ENCODE measurements at places on chromosomes 1 and 21. TPM values are rescaled to one million over a fixed set of nuclear protein-coding genes. Genes with fewer than 3 reads are reported as not detected.
A peak's percentile ranks its signal among the peaks of the same experiment; 100 is the strongest.

The RASSF5 gene
- total RNA-seq = 0.18 TPM

DNA sequence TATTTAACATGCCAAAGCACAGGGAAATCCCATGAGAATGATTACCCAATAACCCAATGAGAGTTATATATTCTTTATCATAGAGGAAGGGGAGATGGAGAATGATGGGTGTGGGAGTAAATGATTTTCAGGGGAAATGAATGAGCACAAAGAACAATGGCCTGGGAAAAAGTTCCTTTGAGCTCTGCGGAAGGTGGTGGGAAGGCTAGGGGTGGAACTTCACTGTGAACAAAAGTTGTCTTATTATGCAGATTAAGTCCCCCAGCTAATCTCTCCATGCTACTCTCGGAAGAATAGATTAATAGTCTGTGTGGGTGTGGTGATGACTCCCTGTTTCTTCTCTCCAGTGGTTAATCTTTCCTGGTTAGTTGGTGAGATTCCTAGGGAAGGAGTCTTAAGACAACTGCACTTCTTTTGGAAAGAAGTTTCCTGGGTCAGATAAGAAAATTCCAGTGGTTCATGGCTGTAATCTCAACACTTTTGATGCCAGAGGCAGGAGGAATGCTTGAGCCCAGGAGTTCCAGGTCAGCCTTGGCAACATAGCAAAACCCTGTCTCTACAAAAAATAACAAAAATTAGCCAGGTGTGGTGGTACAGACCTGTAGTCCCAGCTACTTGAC lies 71.6 kb downstream of the DNTTIP2 start:
- peak; percentile 28 for DNase-seq

DNA sequence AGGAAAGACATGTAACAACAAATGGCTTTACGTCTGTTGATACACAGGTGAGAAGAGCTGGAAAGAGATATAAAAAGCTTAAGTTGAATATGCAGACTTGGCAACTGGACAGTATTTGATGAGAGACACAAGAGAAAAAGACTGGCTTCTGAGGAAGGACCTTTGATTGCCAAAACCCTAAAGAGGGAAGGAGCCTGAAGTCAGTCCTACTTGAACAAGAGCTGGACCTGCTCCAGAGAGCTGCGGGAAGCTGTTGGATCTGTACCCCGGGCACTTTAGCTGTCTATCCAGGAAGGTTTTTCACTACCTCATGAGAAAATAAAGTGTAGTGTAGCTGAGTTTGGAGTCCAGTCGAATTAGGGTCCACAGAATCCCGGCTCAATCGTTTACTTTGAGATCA lies 25.3 kb upstream of the LRRC8B start:
- DNase-seq = no peak

DNA sequence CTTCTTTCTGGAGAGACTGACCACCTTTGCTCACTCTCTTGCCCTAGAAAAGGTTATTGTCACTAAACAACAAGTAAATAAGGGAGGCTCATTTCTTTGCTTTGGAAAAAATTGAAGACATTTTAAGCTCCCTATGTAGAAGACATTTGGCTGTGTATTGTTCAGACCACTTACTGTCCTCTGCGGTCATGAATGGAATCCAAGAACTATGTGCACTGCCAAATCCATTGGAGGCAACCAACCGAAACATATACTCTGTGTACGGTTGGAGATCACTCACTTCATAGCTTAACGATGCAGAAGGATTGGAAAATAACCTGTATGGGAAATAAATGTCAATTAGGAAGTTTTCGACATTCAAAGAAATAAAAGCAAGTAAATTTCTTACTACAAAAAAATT lies 332.8 kb downstream of the KCTD3 start:
- DNase-seq = no peak

GRCh38 chr1:175043824-175044223 lies 20.6 kb upstream of the MRPS14 start:
- no peak for DNase-seq

The RBM11 gene
- 0.18 TPM for total RNA-seq

- no peak for DNase-seq
Observed at GRCh38 chr1:24175033-24175755, 11.9 kb downstream of the IFNLR1 start.

The MMEL1 gene
- total RNA-seq = under 0.01 TPM

The BACE2 gene
- total RNA-seq = 18.1 TPM

GRCh38 chr1:190196020-190196419 lies 281.6 kb downstream of the BRINP3 start:
- DNase-seq = no peak

The PGM1 gene
- 94.5 TPM for total RNA-seq

GRCh38 chr1:1889847-1890505 lies 911 bp downstream of the GNB1 start:
- peak; percentile 37 for DNase-seq

DNA sequence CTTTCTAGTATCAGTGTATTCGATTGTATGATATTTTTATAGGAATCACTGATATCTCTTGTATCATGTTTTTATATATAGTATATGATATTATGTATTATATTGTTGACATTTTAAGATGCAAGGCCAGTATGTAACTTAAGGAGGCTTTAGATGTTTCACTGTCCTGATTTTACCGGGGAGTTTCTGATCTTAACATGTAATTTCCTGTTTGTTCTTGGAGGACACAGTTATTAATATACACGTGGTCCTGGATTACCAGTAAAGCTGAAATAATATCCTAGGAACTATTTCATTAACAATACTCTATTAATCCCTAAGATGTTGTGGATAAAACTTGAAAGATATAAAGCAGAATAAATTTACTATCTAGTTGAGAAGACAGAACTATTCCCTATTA lies 19.5 kb downstream of the SDCCAG8 start:
- DNase-seq = no peak

DNA sequence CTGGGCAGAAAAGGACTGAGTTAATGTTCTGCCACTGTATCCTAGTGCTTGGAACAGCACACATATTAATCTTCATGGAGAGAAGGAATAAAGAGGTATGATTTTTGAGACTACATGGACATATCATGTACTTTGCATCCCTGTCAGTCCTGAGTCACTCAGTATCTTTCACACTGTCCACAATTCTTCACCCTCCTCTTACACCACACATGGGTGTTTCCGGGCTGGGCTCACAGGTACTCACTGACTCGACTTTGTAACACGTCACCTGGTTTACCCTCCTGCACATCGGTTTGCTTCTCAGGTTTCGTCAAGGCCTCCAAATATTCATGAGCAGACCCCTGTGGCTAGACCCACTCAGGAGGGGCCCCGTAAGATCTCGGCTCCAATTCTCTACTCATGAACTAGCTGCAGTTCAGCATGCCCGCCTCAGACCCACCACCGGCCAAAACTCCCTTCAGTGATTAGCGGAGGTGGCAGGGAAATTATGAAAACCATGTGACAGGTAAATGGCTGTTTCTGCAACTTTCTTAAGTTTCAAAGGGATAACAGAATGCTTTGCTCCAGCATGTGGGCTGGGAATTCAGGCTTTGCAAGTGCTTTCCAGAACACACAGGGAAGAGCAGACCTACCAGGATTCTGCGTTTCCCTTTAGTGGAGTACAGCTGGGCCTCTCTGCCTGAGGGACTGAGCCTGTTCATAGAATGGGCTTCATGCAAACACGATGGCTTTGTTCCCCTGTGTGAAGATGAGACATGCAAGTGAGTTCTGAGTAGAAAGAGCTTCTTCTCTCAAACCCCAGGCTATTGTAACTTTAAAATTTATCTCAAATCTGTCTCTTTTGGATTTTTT lies 31.3 kb upstream of the TRABD2B start:
- DNase-seq = no peak

The PLA2G5 gene
- total RNA-seq = not detected

- DNase-seq = no peak
Observed at GRCh38 chr1:229086091-229086490, 184.8 kb upstream of the RAB4A start.

The SPATA45 gene
- not detected for total RNA-seq

DNA sequence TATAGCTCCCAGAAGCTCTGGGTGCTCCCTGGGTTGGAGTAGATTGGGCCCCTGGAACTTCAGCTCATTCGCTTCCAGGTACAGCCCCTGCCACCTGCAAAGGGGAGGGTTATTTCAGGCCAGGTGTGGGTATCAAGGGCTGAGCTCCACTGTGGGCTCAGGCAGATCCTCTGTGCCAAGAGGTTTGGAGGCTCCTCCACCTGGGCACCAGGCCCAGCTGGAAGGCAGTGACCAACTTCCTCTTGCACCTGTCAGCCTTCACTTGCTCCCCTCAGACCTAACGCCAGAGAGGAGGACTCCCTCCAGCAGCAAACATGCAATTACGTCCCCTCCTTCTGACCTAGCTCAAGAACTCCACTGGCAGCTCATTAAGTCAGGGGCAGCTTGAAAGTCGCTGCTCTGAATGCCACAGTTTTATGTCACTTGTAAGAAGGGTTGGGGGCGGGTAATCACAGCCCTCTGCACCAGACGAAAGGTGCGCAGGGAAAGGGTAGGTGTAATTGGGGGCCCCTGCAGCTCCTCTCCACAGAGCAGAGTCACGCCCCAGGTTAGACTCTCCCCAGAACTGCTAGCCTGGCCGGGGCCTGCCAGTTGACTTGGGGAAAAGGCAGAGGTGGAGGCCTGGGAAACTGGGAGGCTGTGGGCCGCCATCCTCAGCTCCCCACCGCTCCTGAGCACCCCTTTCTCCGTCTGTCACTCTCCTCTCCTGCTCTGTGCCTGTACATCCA lies 125.0 kb upstream of the TMPRSS2 start:
- no peak for DNase-seq

The EPHB2 gene
- 54.7 TPM for total RNA-seq

DNA sequence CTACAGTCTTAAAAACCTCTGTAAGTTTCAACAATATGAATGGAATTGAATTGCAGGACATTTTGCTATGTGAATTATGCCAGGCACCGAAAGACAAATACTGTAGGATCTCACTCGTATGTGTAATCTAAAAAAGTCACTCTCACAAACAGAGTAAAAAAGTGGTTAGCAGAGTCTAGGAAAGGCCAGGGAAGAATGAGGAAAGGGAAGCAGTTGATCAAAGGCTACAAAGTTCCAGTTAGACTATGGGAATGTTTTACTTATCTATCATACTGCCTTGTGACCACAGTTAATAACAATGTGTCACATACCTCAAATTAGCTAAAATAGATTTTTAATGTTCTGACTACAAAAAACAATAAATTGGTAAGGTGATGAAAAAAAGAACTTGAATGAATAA lies 565.4 kb upstream of the BRINP3 start:
- DNase-seq = peak; percentile 3

The OR2L13 gene
- not detected for total RNA-seq

DNA sequence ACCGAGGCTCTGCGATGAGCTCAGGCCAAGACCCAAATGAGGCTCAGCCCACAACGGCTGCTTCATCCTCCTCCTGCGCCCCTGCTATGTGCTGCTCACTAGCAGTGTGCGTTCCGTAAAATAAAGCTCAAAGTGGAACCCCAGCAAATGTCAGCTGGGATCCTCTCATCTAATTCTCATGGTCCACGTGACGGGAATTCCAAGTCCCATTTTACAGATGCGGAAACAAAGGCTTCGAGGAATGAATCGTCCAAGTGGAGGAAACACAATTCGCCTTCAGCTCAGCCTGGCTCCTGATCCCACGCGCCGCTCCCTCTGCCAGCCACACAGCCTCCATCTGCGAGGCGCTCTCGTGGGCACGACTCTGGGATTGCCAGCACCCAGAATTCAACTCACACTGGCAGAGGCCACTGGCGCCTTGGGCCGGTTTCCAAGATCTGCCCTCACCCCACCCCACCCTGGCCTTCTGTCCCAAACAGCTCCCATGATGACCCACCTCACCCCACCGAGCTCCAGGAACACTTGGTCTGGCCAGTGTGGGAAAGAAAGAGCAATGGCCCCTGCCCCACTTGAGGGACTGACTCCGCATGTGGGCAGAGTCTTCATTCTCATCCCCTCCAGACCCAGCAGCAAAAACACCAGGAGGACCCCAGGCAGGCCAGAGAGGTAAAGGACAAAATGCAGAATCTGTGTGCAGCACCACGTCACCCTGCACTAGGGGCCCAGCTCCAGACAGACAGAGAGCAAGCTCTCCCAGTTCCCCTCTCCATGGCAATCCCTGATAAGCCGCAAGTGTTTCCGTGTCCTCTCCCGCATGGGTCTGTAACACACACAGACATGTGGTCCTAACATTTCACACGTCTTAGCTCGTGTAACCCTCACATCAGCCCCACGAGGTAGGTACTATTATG lies 10.5 kb downstream of the CASZ1 start:
- no peak for DNase-seq

- no peak for DNase-seq
Observed at GRCh38 chr1:171134204-171134923, 43.7 kb downstream of the FMO3 start.

GRCh38 chr1:32761253-32761877 lies 55.8 kb downstream of the YARS1 start:
- DNase-seq = peak; percentile 81

DNA sequence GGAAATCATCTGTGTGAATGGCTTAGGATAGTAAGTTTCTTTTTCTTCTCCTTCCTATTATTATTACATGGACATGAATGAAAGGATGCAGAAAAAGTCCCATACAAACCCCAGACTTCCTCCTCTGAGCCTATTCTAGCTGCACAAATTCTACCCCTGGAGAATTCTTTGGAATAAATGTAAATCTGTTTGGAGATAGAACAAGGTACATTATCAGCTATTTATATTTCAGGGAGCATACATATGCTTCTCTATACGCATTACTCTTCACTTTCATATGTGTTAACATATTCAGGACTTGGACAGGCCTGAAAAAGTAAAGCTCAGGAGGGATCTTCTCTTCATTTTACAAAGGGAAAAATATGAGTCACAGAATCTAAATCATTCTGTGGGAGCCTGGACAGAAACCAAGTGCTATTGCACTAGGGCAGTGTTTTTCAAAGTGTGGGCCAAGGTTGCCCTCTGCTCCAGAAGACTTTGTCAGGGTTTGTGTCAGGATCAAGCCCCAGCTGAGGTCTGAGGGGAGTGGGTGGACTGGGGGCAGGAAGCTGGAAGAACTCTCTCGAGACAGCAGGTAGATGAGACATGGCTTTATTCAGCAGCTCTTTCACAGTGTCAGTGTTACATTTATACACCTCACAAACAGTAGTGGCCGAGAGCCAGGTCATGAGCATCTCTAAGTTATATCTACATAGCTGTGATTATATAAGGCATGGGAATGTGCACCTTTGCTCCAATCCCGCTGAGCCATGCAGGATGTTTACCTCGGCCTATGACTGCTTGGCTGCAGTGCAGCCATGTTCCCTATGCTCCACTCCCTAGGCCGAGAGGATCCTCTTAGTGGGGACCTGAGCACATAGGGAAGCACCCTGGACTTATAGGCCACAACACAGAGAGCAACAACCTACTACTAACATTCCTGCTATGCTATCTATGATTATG lies 114.3 kb downstream of the GDAP2 start:
- peak; percentile 70 for DNase-seq
